ENCODE measurements at places on chromosomes 7 and 10.

DNA sequence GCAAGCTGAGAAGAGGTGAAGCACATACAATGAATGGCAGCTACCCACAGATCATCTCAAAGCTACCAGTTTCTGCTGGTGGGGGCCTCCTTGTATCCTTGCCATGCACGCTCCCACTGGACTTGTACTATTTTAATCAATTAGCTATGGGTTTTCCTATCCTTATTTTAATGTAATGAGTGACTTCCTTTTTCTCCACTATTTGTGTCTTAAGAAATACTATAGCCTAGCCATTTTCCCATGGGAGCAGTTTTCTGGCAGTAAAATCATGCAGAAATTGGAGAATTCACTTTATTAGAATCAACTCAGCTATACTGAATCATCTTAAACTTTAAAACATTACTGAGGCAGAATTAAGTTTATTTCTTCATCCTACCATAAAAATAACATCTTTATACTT, 73.5 kb downstream of the CTNNA3 start:
- no peak for DNase-seq

- no peak for DNase-seq
Measured at GRCh38 chr10:74058071-74058470, 60.2 kb downstream of the VCL start.

DNA sequence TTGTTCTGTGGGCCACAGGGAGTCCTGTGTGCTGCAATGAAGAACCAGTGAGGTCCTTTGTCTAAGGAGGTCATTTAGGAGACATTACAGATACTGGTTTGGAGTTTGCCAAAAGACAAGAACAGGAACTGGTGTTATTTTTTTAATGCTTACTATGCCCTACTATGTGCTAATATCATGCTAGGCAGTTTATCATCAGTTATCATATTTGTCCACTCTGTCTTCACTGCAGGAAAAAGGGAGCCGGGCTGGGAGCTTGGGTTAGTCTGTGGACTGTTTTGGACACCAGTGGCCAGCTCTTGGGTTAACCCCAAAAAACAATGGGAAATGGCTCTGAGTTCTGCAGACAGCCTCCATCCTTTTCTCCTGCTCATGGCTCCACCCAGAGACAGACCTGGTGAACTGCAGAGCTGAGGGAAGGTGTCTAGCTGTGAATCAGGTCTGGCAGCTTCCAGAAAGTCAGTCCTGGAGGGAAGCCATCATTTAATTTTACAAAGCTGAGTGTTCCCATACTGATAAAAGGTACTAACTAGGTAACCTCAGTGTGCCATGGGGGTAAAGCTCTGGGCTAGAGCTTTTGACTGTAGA, 101.2 kb upstream of the ZNF746 start:
- no peak for DNase-seq

DNA sequence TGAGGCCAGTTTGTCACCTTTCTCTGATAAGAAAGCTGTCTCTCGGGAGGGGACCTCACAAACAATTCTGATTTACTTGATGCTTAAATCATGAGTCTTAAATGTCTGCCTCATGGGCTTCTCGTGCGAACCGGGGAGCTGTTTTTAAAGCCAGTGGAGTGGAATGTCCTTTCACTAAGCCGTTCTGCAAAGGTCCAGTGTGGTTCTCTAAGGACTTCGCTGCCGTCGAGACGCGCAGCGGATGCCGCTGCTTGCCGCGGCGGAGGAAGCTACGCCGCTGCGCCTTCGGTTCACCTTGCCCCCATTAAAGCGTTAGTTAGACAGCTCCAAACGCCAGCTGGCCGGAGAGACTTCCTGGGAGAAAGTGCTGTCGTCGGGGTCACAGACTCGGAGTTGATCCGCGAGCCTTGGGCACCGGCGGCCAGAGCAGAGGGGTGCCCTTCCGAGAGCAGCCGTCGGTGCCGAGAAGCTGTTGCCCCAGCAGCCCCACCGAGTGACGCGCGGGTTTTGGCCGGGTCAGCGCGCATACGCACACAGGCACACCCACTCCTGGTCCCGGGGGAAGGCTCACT, 1.3 kb upstream of the HMX3 start:
- DNase-seq: no peak

DNA sequence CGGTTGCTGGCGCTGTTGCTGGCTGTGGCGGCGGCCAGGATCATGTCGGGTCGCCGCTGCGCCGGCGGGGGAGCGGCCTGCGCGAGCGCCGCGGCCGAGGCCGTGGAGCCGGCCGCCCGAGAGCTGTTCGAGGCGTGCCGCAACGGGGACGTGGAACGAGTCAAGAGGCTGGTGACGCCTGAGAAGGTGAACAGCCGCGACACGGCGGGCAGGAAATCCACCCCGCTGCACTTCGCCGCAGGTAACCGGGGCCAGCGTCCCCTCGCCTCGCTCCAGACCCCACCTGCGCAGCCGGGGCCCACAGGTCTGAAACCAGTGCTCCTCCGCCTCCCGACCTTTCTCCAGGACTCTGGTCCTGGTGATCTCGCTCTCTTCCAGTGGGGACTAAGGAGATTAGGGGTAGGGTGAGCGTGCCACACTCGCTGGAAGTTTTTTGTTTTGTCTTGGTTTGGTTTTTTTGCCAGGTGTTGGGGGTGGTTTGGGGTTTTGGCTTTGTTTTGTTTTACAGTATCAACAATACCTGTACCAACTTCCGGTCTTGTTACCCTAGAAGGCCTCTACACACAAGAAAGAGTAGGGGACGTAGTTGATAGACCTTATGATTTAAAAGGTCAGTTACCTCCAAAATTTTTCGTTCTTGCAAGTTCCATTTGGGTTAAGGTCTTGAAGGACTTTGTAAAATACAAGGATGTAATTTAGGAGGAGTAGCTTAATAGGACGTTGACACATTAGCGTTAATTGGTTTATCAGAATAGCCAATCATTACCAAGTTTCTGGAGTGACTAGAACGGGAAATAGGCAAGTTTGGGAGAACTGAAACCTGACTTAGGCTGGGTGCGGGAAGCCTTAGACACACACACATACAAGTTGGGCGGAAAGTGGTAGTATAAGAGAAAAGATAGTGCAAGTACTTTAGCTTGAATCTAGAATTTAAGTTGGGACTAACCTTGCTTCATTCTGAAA, 704 bp downstream of the TNKS2 start:
- DNase-seq: peak; percentile 51

GRCh38 chr7:42137941-42138340, 99.1 kb downstream of the GLI3 start:
- no peak for DNase-seq

DNA sequence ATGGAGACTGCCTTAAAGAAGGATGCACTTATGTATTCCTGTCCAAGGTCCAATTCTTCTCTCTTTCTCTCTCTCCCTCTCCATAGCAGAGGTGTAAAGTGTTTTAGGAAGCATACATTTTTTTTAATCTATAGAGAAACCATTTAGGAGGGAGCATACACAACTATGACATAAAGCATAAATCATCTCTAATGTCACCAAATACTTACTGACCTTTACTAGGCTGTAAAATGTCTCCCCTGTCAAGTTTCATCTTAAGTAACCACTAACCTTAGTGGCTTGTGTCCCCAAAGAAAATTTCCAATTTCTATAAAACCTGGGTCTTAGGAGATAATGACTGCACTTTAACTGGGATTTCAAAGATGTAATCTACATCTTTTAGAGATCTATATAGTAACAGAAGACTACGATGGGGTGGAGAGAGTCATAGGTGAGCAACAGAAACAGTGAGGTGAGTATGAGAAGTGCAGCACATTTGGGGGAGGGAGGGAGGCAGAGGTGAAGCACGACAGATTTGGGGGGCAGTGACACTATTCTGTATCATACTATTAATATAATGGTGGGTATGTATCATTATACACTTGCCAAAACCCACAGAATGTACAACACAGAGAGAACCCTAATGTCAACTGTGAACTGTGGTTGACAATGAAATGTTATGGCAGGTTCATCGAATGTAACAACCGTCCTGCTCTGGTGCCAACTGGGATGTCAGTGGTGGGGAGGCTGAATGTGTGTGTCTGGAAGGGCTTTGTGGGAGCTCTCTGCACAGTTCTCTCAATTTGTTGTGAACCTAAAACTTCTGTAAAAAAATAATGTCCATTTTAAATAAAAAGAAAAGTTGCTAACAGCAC, 79.5 kb downstream of the PIP4K2A start:
- no peak for DNase-seq

DNA sequence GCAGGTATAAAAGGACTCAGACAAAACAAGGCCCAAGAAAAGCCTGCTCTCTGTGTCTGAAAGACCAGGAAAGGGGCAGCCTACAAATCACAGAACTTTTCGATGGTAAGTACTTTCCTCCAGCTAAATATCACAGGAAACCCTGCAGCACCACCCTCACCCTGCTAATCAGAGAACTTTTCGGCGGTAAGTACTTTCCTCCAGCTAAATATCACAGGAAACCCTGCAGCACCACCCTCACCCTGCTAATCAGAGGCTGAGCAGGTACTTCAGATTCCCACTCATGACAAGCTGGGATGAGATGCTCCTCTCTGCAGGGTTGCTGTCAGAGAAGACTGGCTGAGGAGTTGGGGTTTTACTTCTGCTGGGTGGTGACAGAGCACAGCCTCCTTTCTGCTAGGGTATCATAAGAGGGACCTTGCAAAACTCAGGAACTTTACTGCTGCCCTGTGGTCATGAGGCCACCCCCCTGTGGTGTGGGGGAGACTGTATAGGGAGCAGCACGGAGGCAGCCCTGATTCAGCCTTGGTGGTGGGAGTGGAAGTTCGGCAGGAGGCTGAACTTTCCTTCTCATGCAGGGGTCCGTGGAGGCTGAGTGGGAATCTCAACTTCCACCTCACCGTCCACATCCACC, 7.2 kb downstream of the WDR37 start:
- DNase-seq: peak; percentile 27

- DNase-seq: no peak
Measured at GRCh38 chr7:1298051-1298930, 65.6 kb downstream of the UNCX start.

- no peak for DNase-seq
Measured at GRCh38 chr7:16652888-16653287, 6.9 kb downstream of the BZW2 start.

GRCh38 chr7:150751702-150752101, 14.5 kb downstream of the GIMAP5 start:
- DNase-seq: no peak

- DNase-seq: no peak
Measured at GRCh38 chr7:145169908-145170307, 334.1 kb upstream of the TPK1 start.

GRCh38 chr10:84084342-84084741, 55.0 kb upstream of the GHITM start:
- DNase-seq: no peak

DNA sequence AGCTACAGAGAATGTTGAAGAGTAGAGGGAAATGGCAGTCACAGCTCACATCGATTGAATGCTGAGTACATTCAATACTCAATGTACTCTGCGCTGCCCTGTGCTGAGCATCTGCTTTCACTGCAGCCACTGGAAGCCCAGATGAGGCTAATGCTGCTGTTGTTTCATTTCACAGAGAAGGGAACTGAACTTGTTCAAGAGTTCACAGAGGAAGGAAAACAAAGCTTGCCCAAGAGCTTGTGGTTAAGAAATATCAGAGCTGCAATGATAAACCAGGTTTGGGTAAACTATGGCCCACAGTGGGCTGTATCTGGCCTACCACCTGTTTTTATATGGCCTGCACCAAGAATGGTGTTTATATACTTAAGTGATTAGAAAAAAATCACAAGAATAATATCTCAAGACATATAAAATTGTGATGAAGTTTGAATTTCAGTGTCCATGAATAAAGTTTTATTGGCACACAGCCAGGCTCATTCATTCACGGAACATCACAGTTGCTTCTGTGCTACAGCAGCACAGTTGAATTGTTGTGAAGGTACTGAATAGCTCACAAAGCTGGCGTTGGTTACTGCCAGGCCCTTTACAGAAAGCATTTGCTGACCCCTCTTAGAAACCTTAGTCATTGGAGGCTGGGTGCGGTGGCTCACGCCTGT, 64.1 kb downstream of the CFAP58 start:
- DNase-seq: no peak

GRCh38 chr7:15306296-15306695, 255.5 kb downstream of the AGMO start:
- DNase-seq: no peak

DNA sequence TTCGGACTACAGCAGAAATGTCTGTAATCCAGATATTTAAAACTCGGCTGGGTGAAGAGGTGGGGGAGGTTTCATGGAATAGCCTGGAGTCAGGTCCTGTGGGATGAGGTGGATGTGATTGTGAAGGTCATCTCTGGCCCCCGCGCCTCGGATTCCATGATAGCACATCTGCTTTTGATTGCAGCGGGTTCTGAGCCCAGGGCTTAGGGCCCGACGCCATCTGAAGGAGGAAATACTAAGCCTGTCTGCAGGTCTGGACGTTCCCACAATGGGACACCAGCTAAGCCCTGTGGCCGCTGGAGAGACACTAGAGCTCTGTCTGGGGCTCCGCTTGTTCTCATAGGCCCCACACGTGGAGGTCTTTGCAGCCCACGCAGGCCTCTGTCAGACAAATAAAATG, 328.7 kb downstream of the CXCL12 start:
- DNase-seq: no peak

GRCh38 chr7:129343099-129343700, 91.0 kb upstream of the STRIP2 start:
- DNase-seq: no peak

- DNase-seq: no peak
Measured at GRCh38 chr7:94174956-94175355, 170.8 kb upstream of the BET1 start.

GRCh38 chr7:148838905-148839304, 45.2 kb downstream of the EZH2 start:
- peak; percentile 24 for DNase-seq

DNA sequence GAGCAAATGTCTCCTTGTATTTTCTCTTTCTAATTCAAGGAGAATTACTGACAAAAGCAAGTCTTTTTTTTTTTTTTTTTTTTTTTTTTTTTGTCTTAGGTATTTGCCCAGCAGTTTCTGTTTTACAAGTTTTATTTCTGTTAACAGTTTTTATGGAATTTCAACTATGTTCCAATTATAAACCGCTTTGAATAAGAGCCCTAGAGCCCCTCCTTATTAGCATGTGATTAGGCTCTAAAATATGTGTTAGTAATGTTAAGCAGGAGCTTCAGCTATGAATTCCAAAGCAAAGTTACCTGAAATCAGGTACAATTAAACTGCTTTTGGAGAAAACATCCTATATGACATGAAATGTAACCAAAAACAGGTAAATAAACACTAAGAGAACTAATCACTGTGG, 997.0 kb upstream of the POT1 start:
- no peak for DNase-seq

DNA sequence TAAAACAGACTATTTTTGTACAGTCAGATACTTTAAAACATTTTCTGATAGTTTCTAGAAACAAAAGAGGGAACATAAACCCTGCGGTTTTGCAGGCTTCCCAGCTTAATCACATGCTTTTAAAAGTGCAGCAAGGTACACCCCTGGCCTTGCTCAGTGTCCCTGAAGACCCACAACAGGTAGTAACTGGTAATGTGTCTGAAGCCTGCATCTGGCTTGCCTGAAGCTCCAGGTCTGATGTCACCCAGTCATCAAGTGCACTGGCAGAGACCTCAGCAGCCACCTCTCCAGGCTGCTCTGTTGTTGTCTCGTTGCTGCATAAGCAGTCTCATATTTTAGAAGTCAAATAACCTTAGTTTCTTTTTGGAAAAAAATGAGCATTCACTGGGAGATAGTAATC, 376.1 kb upstream of the MTPN start:
- no peak for DNase-seq
